ENCODE measurements at places on chromosomes 12 and 14.

DNA sequence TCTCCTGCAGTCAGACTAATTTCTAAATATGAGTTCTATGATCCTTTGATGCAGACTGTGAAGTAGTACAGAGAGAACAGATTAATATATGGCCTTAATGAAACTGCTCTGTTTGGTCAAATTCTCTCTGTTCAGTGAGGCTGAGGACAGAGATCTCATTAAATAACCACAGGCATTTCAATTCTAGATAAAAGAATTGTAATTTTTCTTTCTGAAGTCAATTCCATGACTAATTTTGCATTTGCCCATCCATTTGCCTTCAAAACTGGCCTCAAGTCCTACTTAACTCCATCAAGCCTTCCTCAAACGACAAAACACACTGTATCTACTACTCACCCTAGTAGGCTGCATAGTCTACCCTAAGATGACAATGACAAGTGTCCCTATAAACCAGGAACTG is 67.1 kb downstream of the DUSP16 start:
- no peak for DNase-seq

DNA sequence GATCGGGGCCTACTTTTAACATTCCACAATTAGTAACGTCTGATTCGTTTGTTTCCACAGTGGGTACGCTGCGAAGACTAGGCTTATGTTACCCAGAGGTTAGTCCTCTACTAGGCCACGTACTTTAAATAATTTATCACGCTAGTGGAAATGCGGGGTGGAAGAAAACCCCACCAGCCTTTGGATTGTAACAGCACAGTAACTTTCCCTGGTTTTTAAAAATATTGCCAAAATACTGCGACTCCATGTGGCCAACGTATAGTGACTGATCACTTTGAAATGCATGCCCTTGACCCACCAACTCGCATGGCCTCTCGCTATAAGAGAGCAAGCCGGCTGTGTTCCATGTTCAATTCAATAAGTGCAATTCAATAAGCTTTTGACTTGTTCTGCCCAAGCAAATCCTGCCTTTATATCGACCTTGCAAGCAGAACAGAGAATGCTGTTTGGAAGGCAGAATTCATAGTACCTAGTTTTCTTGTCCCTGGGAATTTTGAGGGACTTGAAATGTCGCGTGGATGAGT is 882 bp upstream of the GTF2A1 start:
- DNase-seq: no peak

DNA sequence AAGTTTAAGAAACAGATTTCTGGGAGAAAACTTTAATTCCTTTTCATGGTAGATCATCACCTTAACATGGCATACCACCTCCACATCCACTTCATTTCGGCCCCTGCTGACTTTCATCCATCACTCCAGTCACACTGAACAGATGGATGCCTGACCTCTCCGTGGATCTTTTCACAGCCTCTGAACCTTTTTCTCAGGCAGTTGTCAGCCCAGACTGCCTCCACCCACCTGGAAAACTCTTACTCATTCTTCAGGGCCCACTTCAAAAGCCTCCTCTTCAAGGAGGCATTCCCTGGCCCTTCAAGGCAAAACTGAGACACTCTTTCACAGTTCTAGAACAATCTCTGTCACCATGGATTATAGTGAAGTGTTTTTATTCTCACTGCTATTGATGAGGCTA is 52.9 kb downstream of the GXYLT1 start:
- no peak for DNase-seq

DNA sequence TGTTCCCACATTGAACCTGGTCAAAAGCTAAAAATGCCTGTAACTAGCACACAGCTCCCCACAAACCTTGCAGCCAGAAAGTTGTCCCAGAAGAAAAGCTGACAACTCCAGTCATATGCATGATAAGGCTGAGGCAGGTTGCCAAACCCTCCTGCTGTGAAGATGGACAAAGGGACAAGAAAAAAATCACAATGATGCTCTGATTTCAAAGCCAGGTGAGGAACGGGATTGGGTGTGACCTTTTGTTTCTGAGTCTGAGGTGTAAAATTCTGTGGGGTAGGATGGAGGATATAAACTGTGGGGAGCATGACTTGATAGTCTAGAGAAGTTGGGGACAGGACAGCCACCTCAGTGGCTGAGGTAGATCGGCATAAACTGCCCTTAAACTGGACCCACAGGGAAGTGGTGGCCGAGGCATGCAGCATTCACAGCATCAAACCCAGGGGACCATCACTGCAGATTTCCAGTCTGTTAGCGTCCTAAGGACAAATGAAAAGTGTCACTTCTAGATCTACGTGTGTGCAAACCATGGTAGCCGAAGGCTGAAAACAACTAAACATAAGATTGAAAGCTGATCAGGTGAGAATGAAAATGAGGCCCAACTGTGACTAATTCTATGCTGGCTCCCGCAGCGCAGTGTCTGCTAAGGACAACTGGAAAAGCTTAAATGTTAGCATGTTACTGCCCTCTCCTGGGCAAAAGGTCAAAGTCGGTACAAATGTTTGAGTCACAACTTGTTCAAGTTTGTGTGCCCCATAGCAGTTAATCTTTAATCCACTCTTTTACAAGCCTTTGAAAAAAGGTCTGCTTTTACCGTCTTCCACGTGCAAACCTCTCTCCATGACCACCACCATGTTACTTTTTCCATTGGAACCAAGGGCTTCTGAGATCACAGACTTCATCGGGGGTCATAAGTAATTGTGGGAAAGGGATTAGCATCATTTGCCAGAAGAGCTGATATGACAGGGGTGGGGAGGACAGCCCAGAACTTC is 39.8 kb downstream of the GRIN2B start:
- peak; percentile 0 for DNase-seq

DNA sequence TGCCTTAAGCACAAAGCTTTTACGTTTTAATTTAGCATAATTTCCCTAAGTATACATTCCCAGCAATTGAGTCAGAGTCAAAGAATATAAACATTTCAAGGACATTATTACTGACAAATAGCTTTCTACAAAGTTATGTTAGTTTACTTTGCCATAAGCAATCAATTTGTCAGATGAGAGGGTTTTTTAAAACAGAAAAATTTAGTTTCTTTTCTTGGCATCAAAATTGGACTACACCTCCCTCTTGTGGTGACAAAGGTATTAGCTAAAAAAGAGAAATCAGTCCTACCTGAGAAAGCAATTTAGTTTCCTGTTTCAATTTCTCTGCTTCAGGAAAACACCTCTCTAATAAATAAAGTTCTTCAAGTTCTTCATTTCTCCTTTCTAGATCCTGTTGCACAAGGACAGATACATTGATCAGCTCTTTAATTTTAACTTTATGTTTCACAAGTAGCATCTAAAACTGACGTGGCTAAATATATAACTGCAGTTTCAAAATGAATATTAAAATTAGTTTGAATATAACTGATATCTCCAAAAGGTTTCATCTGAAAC is 39.9 kb downstream of the DNAI7 start:
- DNase-seq: peak; percentile 84

DNA sequence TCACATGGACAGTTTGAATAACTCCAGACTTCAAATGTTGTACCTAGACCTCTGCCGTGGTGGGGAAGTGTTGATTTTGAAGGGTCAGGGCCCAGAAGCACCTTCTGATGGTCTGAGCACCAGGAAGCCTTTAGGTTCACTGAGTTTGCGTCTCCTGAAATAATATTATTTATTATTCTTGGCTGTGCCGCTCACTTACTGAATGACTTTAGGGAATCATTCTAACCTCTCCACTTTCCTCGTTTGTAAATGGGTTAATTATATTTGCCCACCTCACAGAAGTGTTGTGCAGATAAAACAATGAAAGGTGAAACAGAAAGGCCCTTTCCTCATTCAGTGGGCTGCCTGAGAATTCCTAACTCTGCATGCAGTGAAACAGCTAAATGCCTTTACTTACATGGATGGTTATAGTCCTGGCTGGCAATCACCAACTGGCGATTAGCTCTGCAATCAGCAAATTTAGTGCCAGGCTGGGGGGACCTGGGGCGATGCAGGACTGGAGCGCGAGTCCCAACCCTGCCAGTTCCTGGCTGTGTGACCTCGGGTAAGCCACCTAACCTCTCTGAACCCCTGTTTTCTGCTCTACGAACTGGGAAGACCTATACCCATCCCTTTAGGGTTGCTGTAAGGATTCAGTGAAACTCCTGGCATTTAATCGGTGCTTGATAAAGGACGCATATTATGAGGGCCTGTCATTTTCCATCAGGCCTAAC is 57.5 kb downstream of the MAP1LC3B2 start:
- no peak for DNase-seq

DNA sequence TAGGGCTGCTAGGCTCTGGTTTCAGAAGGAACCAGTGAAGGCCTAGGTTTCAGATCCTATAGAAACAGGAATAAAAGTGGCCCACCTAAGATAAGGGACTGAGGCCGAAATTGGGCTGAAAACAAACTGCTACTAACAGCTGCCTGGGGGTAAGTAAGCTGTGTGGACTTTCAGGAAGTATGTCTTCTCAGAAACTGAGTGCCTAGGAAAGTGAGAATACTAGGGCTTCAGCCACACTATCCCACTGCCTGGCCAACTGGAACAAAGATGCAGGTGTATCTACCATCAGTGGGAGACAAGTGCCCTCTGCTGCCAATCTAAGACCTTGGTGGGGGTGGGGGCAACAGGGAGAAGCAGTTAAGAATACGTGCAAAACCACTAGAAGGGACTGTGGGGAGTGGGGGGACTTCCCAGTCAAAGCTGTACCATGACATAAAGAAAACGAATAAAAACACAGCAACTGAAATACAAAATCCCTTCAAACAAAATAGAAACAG is 82.5 kb downstream of the MED13L start:
- no peak for DNase-seq

GRCh38 chr12:19093218-19093617 is 36.3 kb upstream of the PLEKHA5 start:
- DNase-seq: no peak

- peak; percentile 70 for DNase-seq
These were observed 126.6 kb downstream of the BCAT1 start for GRCh38 chr12:24822121-24822899.

GRCh38 chr14:68564826-68565759 is 227.8 kb downstream of the ZFP36L1 start:
- DNase-seq: peak; percentile 55

DNA sequence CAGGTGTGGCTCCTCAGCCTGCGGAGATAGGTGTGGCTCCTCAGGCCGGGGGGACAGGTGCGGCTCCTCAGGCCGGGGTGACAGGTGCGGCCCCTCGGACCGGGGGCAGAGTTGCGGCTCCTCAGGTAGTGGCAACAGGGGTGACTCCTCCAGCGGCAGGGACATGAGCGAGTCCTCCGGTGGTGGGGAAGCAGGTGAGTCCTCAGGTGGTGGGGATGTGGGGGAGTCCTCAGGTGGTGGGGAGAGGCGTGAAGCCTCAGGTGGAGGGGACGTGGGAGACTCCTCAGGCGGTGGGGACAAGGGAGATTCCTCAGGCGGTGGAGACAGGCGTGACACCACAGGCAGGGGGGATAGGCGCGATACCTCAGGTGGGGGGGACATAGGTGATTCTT is 9.2 kb downstream of the KMT2D start:
- DNase-seq: no peak

DNA sequence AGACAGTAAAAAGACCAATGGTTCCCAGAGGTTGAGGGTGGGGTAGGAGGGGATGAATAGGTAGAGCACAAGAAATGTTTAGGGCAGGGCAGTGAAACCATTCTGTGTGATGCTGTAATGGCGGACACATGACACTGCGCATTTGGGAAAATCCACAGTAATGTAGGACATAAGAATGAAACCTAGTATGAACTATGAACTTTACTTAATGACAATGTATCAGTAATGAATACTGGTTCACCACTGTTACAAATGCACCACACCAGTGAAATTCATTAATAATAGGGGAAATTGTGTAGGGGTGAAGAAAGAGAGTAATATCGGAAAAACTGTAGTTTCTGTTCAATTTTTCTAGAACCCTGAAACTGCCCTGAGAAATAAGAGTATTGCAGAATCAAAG is 5.6 kb downstream of the ERH start:
- no peak for DNase-seq

DNA sequence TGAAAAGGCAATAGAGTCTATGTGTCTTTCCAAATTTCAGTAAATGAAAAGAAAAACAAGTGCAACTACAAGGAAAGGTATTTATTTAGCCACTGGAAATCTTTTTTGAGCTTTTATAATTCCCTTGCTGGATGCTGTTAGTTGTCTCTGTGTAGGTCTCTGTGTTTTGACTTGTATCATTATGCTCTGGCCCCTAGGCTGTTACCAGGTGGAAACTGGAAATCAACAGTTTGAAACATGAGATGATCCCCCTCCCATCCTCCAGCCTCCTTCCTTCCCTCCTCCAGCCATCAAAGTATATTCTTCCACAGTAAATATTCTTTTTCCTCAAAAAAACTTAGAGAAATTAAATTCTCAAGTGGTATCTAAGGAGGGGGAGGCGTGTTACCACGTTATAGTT is 934 bp upstream of the DCN start:
- DNase-seq: peak; percentile 19

DNA sequence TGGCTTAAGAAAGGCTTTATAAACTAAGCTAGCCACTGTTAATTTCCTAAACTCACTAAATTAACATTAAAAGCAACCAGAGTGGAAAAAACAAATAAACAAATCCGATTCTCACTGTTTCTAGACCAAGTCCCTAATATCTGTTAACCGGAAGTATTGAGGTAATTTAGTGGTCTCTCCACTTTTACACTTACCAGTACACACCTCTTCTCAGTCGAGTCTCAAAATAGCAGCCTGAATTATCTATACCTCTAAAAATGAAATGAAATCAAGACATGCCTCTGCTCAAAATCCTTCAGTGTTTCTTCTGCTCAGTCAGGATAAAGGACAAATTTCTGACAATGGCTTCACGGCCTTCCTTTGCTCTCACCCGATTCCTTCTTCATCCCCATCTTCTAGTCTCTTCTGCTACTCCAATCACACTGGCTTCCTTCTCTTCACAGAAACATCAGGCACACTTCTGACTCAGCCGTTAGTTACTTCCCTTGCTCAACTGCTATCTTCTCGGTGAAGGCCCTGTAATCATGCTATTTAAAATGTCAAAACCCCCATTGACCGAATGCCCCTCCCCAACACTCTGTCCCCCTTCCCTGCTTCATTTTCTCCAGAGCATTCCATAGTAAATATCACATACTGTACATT is 161.3 kb downstream of the KITLG start:
- peak; percentile 75 for DNase-seq

DNA sequence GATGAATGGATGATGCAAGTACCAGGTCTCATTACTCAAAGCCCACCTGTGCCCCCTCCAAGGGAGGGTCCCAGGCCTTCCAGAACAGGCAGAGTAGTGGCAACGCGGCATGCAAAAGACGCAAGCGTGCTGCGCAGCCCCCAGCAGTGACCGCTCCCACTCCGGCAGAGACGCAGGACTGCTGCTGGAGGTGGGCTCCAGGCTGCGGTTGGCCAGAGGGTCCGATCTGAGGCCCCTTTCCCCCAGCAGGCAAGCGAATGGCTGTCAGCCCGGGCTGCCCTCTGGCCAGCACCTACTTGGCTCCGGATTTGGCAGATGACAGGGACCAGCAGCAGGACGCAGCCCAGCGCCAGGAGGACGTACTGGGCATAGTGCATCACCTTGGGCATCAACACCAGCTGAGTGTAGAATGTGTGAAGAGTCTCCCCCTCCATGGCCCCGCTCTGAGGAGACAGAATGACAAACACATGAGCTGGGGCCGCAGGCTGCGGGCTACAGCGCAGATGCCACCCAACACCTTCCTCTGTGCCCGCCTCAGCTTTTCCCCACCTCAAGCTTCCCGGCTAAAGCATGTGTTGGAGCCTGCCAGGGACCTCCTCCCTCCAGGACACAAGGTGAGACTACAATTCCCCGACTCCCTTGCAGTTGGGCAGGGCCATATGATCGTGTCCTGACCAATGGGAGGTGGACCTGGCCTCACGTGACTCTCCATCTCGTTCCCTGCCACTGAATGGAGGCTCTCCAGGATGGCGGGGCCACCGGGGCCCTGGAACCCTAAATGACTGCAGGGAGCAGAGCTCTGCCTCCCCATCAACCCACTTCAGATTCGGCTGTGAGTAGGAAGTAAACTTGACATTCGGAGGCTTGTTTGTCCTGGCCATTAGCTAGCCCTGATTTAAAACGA is 77.4 kb downstream of the SCARB1 start:
- peak; percentile 94 for DNase-seq

All from adipocyte (in vitro differentiated cells).